ENCODE measurements at places on chromosomes 3 and 15.

GRCh38 chr3:154718053-154718452, 288.1 kb upstream of the GPR149 start:
- DNase-seq: no peak

GRCh38 chr3:81545572-81545971, 215.9 kb downstream of the GBE1 start:
- no peak for DNase-seq

GRCh38 chr15:75025548-75026260, 2.3 kb downstream of the PPCDC start:
- no peak for DNase-seq

GRCh38 chr3:55282994-55283393, 204.1 kb downstream of the WNT5A start:
- no peak for DNase-seq

DNA sequence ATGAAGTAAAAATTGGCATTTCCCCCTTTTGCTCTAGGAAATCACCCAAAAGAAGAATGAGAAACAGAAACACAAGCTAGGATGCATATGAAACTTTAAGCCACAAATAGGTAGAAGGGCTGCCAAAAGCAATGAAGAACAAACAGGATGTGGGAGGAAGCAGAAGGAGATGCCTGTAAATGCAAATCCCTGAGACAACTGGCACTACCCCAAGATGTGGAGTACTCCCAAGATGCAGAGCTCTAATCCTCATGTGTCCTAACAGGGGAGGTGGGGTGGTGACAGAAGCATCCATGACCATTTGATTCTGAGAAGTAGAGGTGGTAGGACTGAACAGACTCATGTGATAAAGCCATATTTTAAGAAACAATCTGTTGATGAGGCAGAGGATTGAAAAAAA, 31.9 kb upstream of the ZNF280D start:
- no peak for DNase-seq

- DNase-seq: peak; percentile 75
Observed at GRCh38 chr3:47381317-47382157, 716 bp downstream of the PTPN23 start.

DNA sequence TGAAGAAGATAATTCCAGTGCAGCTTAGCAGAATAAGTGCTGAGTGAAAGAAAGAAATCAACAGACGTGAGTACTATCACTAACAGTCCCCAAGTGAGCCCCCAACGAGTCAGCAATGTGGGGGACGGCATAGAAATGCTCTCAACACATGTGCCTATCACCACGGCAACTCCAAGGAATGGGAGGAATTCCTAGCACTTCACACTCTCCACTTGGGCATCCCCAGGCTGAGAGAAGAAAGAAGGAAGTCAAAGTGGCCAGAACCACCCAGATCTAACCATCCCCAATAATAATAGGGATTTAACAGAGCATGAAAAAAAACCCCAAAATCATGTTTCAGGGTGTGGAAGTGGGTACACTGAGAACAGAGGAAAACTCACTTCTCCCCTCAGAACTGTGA, 29.3 kb upstream of the CPNE4 start:
- no peak for DNase-seq

DNA sequence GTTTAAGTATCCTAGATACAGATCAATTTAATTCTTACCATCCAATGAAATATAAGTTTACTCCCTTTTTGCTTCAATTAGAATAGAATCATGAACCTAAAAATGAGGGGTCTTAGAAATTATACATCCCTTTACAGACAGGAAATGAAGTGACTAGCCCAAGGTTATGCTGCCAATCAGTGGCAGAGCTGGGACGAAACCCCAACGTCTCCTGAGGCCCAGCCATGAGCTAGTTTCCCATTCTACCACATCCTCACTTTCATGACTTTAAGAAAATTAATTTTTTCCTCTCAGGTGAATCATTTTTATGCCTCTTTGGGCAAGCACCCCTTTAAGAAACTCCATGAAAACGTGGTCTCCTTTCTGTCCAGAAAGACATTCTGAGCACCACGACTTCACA, 11.2 kb downstream of the LRIG1 start:
- no peak for DNase-seq

GRCh38 chr3:61742006-61742405, 180.6 kb downstream of the PTPRG start:
- no peak for DNase-seq

DNA sequence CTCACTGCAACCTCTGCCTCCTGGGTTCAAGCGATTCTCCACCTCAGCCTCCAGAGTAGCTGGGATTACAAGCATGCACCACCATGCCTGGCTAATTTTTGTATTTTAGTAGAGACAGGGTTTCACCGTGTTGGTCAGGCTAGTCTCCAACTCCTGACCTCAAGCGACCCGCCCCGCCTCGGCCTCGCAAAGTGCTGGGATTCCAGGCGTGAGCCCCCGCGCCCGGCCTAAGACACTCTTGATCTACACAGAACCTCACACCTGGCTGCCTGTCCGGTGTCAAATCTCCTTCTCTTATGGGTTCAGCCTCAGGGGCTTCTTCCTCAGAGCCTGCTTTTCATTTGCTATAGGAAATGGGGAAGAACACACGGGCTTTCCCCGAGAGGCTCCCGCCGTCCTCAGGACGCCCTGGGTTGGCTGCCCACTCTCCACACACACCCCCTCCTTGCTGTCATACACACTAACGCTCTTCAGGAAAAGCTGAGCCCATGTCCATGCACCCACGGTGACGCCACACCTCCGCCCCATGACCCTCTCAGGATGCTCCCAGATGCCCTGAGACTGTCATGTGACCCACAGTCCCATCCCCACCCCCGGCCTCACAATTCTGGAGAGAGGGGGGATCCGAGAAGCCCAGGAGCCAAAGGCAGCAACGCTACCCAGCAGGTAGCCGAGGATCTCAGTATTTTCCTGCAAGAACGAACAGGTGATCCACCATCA, 10.4 kb downstream of the TMEM44 start:
- no peak for DNase-seq

GRCh38 chr3:34198309-34198708, 399.9 kb downstream of the PDCD6IP start:
- no peak for DNase-seq

- DNase-seq: no peak
Observed at GRCh38 chr15:32033186-32033890, 3.0 kb downstream of the CHRNA7 start.

DNA sequence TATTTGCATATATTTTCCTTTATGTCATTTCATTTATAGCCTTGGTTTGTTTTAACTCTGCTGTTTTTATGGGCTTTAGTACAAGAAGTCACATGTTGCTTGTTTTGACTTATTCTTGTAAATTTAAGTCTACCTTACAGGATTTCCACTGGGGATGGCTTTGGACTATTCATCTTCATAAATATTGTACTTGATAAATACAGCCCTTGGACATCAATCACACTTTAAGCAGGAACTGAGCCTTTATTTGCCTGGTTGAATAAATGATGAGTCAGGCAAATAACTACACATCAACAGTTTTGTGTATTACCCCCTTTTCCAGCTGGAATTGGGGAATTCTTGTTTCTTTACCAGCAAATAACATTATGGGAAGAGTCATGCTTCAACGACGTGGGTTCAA, 286.0 kb downstream of the CNTN3 start:
- no peak for DNase-seq

DNA sequence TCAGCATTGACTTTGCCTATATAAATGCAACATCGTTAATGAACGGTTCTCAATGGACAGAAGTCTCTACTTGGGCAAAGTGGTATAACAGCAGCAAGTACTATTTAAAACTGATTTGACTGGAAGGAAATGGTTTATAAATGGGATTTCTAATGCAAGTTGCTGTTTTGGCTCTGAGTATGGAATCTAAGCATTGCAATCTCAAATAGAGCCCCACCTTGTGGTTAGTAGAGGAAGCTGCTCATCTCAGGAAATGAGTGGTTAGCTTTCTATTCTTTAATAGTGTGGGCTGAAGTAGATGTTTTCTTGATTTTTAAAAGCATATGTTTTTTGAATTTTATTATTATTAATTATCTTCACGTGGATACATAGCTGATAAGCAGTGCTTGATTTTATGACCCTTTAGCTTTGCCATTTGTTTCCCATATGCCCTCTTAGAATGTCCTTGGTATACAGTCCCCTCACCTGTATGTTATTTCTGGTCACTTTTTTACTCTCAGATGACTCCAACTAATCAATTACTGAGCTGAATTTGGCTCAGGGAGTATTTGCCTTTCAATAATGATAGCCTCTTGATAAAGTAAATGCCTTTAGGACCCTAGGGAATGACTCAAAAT, 67.1 kb downstream of the OXSM start:
- DNase-seq: no peak

GRCh38 chr3:153045150-153045549, 116.9 kb upstream of the RAP2B start:
- DNase-seq: no peak

DNA sequence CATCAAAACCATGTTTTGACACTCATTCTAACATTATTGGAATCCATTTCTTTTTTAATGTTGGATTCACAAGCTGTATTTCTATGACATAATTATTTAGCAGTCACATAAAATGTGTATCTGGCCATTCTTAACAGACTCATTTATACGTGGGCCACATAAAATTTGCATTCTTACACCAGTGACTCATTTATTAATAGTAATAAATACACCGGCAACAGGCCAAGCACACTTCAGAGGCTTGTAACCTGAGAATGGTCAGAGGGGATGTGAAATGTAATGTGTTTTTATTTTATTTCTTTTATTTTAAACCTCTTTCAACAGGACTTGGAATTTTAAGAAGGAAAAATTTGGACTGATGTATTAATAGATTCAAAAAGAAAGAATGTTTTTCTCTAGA, 384.9 kb upstream of the RARB start:
- no peak for DNase-seq

GRCh38 chr15:62244762-62245161, 79.7 kb upstream of the C2CD4B start:
- DNase-seq: no peak

DNA sequence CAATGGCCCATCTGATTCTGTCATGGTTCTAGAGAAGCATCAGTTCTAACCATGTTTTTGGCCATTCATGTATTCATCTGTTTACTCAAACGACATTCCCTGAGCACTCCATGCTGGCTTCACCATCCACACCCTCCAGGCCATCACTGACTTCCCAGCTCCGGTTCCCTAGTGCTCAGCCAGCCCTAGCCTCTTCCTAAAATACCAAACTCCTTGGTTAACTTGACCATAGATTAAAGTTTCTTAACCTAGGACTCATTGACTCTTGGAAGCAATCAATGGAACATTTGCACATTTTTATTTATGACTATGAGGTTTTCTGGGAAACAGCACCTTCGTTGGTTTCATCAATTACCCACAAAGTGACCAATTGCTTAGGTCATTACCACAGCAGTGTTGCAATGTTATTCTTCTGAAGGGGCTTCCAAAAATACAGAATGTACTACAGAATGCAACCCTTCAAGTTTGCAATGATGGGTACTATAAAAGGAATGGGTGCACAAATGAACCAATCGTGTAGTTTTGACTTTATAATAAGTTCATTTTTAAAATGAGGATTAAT, 27.2 kb upstream of the SLC25A36 start:
- no peak for DNase-seq

DNA sequence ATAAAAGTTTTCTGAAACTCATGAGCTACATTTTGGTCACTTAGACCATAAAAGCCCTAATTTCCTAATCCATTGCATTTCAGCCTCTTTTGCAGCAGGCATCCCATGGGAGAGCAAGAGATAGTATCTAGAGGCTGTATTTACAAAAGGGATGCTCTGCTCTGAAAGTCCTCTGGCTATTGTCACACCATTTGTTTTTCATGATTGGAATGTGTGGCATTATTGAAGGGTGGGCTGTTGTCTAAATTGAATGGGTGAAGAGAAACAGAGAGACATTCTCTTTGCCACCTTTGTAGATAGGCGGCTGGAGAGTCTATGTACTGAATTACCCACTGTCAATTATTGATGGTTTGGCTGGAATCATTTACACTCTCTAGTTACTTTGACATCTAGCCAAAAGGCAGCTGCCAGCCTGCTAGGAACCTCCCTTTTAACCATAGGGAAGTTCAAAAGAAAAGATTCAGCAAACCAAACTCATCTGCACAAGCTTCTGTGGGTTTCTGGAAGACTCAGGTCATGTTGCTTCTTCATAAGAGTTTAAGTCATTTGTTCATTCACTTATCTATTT, 89.8 kb upstream of the RARB start:
- no peak for DNase-seq

DNA sequence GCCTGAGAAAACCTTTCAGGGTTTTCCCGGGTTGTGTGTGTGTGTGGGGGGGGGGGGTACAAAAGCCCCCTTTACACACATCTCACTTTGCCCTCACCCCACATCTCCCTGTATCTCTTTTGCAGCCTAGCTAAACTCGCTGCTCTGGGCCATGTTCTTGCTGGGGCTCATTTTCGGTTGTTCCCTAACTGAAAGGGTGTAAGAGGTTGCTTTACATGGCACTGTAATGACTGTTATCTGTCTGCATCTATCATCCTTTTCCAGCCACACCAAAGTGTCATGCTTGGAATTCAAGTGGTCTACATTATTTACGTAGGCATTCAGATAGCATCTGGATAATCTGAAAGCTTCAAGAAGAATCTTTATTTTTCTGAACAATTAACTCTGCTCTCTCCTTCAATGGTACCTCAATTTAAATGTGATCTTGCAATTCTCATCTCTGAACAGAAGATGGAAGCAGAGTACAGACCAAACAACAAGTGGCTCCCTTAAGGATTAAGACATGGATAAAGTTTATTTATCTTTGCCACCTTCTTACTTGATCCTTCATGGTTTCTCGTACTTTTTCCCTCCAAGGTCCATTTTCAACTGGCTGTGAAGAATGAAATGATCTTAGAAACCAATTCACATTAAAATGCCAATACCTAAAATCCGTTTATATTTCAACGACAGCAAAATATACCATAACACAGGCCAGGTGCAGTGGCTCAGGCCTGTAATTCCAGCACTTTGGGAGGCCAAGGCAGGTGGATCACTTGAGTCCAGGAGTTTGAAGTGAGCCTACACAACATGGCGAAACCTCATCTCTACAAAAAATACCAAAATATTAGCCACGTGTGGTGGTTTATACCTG, 34.9 kb downstream of the DCLK3 start:
- no peak for DNase-seq

- DNase-seq: peak; percentile 47
Observed at GRCh38 chr15:94206463-94207167, 24.7 kb upstream of the MCTP2 start.

DNA sequence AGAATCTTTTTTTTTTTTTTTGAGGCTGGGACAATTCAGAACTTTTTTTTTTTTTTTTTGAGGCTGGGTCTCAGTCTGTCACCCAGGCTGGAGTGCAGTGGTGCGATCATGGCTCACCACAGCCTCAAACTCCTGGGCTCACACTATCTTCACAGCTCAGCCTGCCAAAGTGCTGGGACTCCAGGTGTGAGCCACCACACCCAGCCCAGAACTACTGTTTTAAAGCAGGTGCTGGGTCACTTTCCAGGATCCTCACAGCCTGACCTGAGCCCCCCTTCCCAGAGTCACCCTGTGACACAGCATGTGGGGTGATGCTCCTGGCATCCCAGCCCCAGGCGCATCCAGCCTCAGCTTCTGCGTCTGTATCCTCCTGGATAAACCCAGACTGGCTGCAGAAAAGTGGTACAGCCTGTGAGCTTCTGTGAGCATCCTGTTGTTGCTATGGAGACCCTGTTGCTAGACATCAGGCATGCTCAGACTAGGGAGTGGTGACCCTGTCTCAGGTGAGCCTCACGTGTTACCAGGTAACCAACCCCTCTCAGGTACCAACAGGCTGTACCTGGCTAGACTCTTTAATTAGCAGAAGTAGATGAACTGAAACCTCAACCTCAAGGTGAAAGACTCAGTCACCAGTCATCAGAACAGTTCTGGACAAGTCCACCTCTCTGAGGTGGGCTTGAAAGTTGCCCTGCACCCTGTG, 15.0 kb downstream of the KLF13 start:
- no peak for DNase-seq
